ENCODE measurements at places on chromosomes 6 and 20.

DNA sequence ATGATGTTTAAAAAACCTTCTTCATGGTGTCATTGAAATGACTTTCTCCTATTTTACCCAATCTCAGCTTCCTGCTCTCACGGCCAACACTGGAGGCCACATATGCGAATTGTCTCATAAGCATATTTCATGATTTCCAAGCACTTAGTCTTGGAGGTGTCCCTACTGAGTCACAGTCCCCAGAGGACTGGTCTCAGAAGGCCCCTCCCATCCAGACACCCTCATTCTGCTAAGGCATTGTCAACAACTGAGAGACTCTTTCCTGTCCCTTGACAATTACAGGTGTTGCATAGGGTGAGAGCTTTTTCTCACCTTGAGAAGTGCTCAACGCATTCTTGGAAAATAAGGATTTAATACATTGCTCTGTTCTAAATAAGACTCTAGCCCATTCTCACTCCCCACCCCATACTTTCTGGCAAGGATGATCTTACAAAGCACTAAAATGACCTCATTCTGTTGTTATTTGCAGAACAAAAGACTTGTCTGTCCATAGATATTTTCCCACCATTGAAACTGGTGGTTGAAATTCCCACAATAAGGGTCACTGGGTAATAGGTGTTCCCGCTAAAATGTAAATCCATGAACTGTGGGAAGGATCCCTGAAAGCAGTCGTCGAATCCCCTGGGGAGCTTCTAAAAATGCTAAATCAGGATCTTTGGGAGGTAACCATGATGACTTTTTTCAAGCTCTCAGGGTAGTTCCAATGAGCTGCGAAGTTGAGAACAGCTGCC, 32.3 kb upstream of the SLC22A23 start:
- peak; percentile 48 for DNase-seq

- no peak for DNase-seq
Measured at GRCh38 chr6:134757911-134758361, 192.0 kb downstream of the ALDH8A1 start.

- no peak for DNase-seq
Measured at GRCh38 chr6:14509120-14509519, 391.5 kb downstream of the CD83 start.

- DNase-seq: no peak
Measured at GRCh38 chr6:14429396-14429795, 311.8 kb downstream of the CD83 start.

All from lower leg skin (tissue), 4 donors.